ENCODE measurements at places on chromosomes 1 and 21.

- no peak for DNase-seq
Measured at GRCh38 chr21:43322311-43322710, 104.6 kb downstream of the SIK1 start.

GRCh38 chr1:211639475-211640300, 35.7 kb downstream of the NEK2 start:
- DNase-seq, result no peak

DNA sequence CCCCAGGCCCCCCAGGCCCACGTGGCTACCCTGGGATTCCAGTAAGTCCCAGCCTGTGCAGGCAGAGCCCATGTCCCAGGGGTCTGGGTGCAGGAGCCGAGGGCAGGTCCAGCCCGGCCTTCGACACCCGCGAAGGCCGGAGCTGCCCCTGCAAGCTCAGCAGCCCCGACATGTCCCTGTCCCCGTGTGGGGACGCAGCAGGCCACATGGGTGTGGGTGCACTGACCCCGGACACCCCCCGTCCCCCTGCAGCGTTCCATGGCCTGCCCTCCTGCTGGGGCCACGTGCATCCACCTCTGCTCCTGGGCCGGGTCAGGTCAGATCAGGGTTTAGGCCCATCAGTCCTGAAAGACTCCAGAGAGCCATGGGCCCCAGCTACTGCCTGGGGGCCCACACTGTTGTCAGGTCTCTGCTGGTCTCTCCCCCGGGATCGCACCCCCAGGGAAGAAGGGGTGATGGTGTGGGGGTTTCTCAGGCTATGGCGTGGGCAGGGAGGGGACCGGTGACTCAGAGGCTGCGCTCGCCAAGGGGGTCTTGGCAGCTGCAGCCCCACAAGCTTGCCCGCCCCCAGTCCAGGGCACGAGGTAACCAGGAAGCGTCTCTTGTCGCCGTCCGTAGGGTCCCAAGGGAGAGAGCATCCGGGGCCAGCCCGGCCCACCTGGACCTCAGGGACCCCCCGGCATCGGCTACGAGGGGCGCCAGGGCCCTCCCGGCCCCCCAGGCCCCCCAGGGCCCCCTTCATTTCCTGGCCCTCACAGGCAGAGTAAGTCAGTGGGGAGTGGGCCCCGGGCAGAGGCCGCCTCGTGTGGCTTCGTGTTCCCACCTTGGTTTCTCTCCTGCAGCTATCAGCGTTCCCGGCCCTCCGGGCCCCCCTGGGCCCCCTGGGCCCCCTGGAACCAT, 37.5 kb downstream of the SLC19A1 start:
- no peak for DNase-seq

- DNase-seq, result no peak
Measured at GRCh38 chr1:46557403-46557802, 6.0 kb upstream of the KNCN start.

GRCh38 chr1:235669277-235669676, 19.7 kb upstream of the GNG4 start:
- no peak for DNase-seq

- DNase-seq, result no peak
Measured at GRCh38 chr21:34858559-34858958, 189.8 kb downstream of the CLIC6 start.

DNA sequence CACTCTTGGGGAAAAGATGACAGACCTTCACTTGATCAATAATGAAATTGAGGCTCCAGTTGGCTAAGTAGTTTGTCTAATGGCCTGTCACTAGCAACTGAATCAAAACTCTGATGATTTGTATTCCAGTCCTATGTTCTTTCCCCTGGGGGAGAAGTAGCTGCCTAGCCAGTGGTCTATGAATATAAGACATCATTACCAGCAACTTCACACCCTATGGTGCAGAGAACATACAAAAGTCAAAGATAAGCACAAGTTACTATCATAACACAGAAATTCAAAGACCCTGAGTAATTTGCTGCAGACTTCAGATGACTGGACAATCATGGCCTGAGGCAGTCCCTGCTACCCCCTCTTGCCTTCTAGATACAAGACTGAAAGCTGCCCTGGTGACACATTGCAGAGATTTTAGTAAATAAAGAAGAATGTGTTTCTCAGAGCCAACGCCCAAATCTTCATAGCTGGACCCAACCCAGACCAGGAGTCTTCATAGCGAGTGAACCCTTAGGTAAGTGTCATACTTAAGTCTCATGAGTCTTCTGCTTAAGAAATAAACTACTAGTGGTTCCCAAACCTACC, 993 bp downstream of the PDZK1 start:
- no peak for DNase-seq

GRCh38 chr1:57782357-57782756, 358.5 kb upstream of the DAB1 start:
- no peak for DNase-seq

DNA sequence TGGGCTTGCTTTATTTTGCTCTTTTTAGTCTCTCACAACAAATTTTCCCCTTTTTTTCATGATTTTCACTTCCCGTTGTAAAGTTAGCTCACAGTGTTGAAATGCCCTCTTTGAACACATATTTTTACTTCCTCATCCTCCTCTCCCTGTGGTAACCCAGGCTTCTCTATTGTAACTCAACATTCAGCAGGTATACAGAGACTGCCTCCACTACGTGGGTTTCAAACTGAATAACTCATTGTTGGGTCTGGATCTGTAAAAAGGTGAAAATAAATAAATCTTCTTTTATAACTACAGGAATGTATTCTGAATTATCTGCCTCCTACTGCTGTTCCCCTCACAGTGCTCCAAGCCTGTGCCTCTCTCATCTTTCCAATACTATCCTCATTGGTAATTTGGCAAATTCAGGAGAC, 166.4 kb downstream of the RUNX1 start:
- no peak for DNase-seq

GRCh38 chr1:205118752-205119151, 3.0 kb downstream of the RBBP5 start:
- no peak for DNase-seq

- DNase-seq, result no peak
Measured at GRCh38 chr1:163320891-163321290, 863 bp upstream of the NUF2 start.

- DNase-seq, result no peak
Measured at GRCh38 chr1:157315544-157315943, 177.3 kb upstream of the ETV3 start.

- no peak for DNase-seq
Measured at GRCh38 chr1:156667610-156667967, 9.6 kb downstream of the NES start.

DNA sequence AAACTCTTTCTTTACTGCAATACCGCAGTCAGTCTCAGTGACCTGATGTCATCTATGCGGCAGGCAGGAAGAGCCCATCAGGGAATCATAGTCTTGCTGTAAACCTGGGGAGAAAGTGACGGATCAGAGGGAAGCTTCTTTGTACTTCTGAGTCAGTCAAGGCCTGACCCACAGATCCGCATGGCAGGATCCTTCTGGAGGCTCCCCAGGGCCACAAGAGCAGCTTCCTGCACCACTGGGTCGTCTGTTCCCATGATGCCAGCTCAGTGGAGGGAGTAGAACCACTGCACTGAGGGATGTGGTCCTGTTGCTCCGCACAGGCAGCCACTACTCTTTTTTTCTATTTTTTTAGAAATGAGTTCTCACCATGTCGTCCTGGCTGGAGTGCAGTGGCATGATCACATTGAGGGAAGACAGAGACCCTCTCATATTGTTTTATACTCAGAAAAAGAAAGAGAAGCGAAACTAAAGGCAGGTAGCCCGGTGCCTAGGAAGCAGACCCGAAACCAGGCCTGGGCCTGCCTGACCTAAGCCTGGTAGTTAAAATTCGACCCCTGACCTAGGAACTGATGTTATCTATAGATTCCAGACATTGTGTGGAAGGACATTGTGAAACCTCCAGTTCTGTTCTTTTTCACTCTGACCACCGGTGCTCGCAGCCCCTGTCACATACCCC, 6.3 kb upstream of the ERVH48-1 start:
- DNase-seq, result no peak

DNA sequence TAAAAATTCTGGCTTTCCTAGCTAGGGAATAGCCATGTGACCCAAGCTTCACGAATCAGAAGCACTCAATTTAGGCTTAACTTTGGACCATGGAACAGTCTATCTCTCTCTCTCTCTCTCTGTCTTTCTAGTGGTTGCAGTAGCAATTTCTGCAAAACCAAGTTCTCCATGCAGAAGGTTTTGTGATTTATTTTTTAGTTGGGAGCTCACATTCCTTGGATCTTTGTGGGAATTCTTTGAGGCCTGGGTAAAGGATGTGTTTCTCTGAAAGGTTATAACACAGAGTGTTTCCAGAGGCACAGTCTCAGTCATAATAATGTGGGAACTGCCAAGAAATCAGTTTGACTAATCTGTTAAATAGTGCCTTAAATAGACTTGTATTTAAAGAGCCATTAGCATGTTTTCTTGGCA, 112.3 kb upstream of the COL11A1 start:
- no peak for DNase-seq

- no peak for DNase-seq
Measured at GRCh38 chr1:60621368-60621851, 461.0 kb upstream of the NFIA start.

DNA sequence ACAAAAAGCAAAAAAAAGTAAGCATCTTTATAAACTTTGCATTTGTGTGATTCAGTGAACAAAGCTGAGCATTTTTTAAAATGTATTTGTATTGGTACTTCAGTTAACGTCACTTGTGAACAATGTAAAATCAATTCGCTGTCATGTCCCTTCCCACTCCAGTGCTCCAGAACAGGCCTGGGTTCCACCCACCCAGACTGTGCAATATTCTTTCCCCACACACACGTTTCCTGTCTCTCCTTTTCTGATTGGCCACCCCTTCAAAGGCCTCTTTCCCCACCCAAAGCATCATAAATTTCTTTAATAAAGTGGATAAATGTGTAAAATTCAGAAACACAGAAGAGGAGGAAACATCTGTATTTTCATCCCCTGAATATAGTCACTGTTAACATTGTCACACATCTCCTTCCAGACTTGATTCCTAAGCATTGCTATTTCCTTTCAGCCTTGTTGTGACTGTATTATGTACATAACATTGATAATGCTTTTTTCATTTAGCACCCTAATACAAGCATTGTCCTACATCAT, 12.0 kb downstream of the CLEC20A start:
- DNase-seq, result no peak

DNA sequence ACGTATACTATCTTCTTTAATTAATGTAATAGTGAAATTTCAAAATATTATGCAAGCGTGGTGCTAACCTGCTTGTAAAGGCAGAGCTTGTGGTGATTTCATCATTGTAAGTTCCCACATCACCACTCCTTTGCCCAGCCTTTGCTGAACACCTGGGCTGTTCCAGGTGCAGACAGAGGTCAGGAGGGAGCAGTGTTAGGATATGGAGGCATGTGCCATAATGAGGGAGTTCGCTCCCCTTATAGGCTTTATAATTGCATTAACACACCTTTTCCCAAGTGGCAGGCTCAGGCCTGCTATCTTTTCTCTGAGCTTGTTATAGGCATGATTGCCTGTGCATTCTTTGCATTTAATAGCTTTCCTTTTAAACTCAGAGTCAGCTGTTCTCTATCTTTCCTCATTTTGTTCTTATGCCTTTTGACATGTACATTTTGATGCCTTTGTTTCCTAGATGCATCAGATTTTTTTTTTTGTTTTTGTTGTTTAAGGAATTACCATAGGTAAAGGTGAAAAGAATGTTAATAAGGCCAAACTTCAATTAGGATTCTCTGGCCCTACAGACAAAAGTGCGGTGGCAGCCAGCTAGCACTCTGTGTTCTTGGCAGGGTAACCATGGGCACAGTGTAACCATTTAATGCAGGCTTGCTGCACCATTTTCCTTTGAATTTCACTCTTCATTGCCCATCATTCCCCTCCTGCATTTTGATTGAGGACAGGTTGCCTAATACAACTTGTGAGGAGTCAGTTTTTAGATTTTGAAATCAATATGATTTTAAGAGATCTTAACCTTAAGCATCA, 12.6 kb downstream of the NPL start:
- DNase-seq, result no peak

GRCh38 chr1:43004587-43005459, 46.2 kb upstream of the SLC2A1 start:
- no peak for DNase-seq

- no peak for DNase-seq
Measured at GRCh38 chr1:202221911-202222909, 28.6 kb downstream of the LGR6 start.

GRCh38 chr1:96674915-96675314, 46.7 kb upstream of the PTBP2 start:
- no peak for DNase-seq

GRCh38 chr1:179968284-179968993, 13.8 kb downstream of the CEP350 start:
- no peak for DNase-seq

DNA sequence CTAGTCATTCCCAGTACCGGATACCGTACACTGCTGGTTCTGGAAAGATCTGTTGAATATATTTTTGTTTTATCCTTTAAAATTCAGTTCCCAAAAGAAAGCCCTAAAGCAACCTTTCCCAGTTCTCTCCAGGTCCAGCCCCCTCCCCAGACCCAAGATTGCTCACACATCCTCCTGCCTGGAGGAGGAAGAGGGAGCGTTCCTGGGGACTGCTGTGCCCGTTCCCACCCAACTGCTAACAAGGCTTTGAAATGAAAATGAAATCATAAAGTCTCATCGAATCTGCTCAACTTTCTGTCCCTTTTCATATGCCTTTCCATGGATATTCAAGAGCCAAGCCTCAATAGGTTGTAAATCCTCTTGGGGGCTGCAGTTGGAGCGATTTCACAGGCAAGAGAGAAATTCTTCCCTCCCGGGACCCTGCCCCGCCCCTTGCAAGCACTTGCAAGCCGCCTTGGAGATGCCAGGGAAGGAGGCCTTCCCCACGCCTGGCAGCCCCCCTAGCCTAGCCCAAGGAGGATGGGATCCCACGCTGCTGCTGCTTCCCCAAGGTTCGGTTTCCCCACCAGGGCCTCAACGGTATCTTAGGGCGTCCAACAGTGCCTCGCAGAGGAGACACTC, 113.2 kb upstream of the CACHD1 start:
- no peak for DNase-seq

DNA sequence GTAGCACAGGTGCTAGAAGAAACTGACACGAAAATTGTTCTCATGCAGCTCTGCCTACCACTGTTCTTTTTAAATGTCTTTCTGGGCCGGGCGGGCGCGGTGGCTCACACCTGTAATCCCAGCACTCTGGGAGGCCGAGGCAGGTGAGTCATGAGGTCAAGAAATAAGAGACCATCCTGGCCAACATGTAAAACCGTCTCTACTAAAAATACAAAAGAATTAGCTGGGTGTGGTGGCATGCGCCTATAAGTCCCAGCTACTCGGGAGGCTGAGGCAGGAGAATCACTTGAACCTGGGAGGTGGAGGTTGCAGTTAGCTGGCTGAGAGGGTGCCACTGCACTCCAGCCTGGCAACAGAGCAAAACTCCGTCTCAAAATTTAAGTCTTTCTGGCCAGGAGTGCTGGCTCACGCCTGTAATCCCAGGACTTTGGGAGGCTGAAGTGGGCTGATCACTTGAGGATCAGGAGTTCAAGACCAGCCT, 947 bp upstream of the RIT1 start:
- DNase-seq, result no peak

- DNase-seq, result no peak
Measured at GRCh38 chr1:1894354-1895059, 3.6 kb upstream of the GNB1 start.

DNA sequence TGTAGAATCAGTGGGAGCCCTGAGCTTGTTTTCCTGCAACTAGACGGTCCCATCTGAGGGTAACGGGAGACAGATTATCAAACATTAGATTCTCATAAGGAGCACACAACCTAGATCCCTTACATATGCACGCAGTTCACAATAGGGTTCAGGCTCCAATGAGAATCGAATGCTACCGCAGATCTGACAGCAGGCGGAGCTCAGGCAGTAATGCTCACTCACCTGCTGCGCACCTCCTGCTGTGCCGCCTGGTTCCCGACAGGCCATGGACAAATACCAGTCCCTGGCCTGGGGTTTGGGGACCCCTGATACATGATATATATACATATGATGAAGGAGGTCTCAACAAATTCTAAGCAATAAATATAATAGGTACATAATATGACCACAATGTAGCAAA, 19.7 kb upstream of the SMIM12 start:
- DNase-seq, result no peak
